ENCODE measurements at places on chromosomes 1 and 21.

DNA sequence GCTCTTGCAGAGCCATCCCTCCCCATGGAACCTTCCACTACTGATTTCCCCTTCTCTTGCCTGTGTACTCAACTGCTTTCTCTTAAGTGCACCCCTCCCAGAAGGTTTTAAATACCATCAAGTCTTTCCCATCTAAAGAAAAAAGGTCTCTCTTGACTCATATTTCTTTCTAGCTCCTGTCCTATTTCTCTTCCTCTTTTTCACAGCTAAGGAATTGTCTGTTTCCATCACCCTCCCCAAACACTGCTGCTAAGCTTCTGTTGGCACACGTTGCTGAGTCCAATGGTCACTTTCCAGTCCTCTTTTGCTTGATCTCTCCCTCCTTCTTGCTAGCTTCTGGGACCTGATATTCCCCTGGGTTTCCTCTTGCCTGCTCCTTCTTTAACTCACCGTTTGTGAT lies 13.3 kb upstream of the GNL2 start:
- DNase-seq = no peak

- DNase-seq = no peak
Observed at GRCh38 chr1:10128101-10128765, 82.1 kb upstream of the KIF1B start.

DNA sequence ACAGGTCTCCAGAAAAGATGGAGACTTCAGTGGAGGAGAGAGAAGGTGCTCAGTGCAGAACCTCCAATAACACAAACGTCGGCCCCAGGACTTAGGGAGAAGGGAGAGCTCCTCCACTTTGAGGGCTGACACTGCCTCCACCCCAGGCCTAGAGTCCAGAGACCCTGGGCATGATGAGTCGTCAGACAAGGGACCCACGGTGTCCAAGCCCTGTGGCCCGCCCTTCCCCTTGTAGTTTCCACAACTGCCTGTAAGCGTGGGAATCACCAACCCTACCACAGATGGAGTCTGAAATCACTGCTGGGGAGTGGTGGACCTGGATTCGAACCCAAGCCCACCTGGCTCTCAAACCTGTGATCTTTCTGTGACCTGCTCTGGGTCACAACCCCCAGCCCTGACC lies 281.1 kb downstream of the NPHP4 start:
- DNase-seq = no peak

DNA sequence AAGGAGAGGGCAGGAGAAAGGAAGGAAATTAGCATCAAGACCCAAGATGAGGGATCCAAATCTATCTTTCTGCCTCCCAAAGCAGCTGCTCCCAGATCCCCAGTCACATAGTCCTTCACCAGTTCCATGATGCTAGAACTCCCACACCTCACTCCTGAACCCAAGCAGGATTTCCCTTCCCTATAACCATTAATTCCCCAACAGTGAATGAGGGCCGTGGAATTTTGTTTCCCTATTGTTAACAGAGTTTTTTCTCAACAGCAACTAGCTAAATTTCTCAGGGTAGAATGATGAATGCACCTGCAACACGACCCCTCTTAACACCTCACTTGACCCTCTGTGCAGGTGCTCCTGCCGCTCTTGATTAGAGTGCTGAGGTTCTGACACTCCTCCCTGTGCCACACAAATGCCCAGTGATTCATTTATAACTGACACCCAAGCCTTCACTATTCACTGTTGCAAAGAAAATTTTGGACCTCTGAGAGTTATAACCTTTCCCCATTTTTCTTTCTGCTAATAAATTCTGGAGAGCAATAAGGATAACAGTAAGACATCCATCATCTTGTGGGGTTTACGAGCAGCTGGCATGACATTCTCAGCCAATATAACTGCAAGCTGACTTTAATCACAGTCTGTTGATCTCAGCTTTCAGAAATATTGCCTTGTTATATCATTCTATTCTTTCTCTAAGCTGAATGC lies 25.4 kb upstream of the NPL start:
- no peak for DNase-seq

GRCh38 chr1:42191319-42191718 lies 26.8 kb upstream of the GUCA2A start:
- DNase-seq = no peak

- DNase-seq = no peak
Observed at GRCh38 chr1:203210988-203211387, 18.5 kb downstream of the CHIT1 start.

DNA sequence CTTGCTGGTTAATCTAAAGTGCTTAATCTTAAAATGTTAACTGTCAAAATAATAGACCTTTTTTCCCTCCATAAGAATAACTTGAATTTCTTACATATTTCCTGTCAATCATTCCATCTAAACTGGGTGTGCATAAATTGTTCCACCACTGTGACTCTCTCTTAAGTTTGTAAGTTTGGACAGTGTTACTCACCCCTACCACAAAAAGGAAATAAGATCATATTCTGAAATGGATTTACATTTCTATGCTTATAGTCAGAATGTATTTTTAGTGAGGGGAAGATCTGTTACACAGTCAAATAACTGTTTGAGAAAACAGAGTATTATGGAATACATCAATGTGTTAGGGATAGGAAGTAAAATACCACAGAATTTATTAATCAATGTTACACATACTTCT lies 109.6 kb upstream of the DPYD start:
- DNase-seq = no peak

GRCh38 chr1:182359645-182360044 lies 31.9 kb downstream of the GLUL start:
- DNase-seq = no peak

Measured in CD4-positive, alpha-beta T cell treated with Interleukin-12 subunit alpha and Interleukin-12 subunit beta, for 1 hour (primary cell).